ENCODE measurements at places on chromosomes 13 and 19. TPM values are rescaled to one million over a fixed set of nuclear protein-coding genes. Genes with fewer than 3 reads are reported as not detected.

The ECSIT gene
- 51.2 TPM for total RNA-seq

DNA sequence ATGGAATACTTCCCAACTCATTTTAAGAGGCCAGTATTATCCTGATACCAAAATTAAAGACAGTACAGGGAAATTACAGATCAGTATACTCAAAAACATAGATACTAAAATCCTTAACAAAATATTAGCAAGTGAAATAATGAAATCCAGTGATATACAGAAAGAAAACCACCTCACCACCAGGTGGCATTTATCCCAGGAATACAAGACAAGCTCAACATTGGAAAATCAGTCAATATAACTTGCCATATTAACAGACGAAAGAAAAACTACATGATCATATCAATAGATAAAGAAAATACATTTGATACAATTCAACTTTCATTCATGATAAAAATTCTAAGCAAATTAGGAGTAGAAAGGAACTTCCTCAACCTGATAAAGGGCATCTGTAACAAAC lies 6.7 kb upstream of the GNA15 start:
- DNase-seq: peak; percentile 26

The ZNF121 gene
- 79.9 TPM for total RNA-seq

GRCh38 chr13:58598241-58598640 lies 966.7 kb downstream of the PCDH17 start:
- DNase-seq: no peak

- no peak for DNase-seq
Observed at GRCh38 chr19:44904426-44904994, 1.1 kb upstream of the APOE start.

DNA sequence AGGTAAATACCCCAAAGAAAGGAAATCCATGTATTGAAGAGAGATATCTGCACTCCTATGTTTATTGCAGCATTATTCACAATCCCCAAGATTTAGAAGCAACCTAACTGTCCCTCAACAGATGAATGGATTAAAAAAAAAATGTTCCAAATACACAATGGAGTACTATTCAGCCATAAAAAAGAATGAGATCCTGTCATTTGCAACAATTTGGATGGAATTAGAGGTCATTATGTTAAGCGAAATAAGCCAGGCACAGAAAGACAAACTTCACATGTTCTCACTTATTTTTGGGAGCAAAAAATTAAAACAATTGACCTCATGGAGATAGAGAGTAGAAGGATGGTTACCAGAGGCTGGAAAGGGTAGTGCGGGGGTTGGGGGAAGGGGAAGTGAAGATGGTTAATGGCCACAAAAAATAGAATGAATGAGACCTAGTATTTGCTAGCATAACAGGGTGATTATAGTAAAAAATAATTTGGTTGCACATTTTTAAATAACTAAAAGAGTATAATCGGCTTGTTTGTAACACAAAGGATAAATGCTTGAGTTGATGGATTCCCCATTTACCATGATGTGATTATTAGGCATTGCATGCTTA lies 9.7 kb upstream of the ZNF709 start:
- no peak for DNase-seq

GRCh38 chr19:4870025-4870700 lies 2.7 kb upstream of the PLIN3 start:
- peak; percentile 61 for DNase-seq

GRCh38 chr13:39452834-39453233 lies 150.2 kb downstream of the LHFPL6 start:
- no peak for DNase-seq

The KIRREL2 gene
- 1.4 TPM for total RNA-seq

DNA sequence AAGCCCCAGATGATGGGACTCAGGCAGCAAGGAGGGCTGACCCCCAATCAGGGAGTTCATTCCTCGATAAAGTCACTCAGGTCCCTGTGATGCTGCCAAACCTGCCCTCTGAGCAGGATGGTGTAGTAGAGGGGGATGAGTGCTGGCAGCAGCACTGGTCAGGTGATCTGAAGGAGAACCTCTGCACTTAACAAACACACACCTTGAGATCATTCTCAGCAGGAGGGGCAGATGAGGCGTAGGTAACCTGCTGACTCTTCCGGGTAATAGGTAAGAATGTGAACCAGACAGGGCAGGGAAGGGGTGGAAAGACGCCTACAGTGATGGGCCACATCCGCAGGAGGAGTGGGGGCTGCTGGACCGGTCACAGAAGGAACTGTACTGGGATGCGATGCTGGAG lies 3.2 kb downstream of the ZNF446 start:
- no peak for DNase-seq

- DNase-seq: no peak
Observed at GRCh38 chr13:71771144-71771543, 95.9 kb downstream of the DACH1 start.

- no peak for DNase-seq
Observed at GRCh38 chr13:97851269-97851668, 102.2 kb upstream of the IPO5 start.

The ZNF837 gene
- 1.5 TPM for total RNA-seq

DNA sequence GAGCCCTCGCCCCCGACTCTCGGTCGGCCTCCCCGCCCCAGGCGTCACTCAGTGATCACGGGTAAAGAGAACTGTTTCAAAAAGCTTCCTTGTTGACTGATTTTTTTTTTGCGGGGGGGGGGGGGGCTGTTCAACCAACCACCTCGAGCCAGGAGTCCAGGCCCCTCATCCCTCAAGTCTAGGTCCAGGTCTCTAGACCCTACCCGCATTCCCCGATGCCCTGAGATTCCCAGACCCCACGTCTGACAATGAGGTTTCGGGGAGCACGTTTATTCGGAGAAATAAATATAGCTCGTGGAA lies 4.3 kb downstream of the HRC start:
- no peak for DNase-seq

DNA sequence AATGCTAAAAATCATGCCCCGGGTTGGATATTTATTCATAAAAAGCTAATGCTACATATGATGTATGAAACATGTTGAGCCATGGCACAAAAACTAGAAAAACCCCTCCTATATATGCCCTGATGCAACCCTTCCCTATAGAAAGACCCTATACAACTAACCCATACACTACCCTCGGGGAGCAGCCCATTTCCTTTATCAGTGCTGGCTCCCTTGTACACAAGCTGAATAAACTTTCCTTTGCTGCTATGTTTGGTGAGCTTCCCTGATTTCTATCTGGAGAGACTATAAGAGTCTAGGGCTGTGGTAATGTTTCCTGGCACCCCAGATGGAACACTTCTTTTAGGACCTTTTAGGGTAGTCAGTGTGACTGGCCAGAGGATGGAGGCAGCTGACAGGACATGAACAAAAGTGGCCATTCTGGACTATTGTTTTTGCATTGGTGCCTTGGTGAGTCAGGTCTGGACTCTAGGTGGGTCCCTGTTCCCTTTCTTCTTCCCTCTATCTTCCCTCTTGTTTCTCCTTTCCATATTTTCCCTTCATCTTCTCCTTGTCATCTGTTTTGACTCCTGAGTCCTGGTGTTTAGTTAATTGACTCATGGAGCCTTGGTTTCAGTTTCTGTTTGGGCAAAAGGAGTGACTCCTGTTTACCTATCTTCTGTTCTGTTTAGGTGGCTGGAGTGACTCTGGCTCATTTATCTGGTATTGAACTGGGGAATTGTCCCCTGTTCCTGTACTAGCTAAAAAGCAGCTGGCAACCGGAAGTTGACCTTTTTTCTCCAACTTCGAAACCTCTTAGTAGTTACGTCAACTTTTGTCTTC lies 1321.8 kb upstream of the PCDH9 start:
- DNase-seq: no peak

GRCh38 chr13:32537580-32538142 lies 934 bp downstream of the N4BP2L2 start:
- peak; percentile 64 for DNase-seq

The KLK3 gene
- total RNA-seq: not detected

The ZNF729 gene
- total RNA-seq: not detected

DNA sequence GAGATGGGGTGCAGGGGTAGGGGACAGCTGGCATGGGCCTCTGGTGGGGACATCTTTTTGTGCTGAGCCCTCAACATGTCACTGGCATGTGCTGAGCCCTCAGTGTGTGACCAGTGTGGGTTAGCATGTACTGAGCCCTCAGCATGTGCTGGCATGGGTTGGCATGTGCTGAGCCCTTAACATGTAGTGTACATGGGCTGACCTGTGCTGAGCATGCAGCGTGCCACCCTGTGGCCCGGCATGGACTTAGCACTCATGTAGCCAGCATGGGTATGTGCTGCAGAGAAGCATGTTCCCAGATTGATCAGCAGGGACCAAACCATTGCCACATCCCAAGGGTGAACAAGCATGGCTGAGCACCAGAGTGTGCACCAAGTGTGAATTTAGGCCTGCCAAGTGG lies 11.5 kb downstream of the HIPK4 start:
- DNase-seq: no peak

GRCh38 chr19:7480222-7480969 lies 8.4 kb downstream of the PEX11G start:
- DNase-seq: no peak

DNA sequence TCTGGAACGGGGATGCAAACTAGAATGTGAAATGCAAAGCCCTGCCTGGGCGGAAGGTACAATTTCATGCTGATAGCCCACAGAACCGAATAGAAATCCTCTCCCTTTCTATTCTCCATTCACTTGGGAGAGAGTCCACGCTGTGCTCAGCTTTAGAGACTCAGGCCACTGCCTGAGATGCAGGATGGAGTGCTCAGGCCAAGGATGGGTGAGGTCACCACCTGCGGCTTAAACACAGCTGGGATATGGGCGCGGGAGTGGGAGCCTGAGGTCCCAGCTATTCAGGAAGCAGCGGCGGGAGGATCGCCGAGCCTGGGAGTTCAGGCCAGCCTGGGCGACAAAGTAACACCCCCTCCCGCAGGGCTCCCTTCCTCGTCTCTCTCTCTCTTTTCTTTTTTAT lies 446 bp upstream of the ZNF83 start:
- no peak for DNase-seq

Measured in activated CD8-positive, alpha-beta T cell treated with anti-CD3 and anti-CD28 coated beads for 36 hours (primary cell).